ENCODE measurements at places on chromosomes 3 and 15. TPM values are rescaled to one million over a fixed set of nuclear protein-coding genes. Genes with fewer than 3 reads are reported as not detected.

DNA sequence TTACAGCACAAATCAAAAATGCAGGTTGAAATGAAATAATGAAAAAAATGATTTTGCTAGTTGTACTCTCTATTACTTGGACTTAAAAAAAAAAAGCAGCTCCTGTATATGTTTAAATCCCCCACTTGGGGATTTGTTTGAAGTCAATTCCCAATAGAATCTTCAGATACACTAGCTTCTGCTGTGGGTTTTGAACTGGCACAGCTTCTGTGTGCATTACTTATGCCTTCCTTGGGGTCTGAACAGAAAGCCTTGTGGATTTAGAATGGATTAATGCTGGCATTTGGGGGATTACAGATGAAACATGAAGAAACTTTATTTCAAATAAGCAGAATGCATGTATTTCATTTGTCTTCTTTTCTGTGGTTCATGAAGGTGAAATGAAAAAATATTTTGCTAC is 513.2 kb upstream of the TBL1XR1 start:
- H3K4me3 ChIP-seq: no peak overlapping the region
- H3K27ac ChIP-seq: no peak overlapping the region
- no peaks in the 10 kb centered on the region for H3K4me1 ChIP-seq
- no peaks in the 10 kb centered on the region for H3K27me3 ChIP-seq
- no peak for DNase-seq
- no peaks in the 10 kb centered on the region for H3K36me3 ChIP-seq

- peak; percentile 77 for DNase-seq
- H3K36me3 ChIP-seq: no peaks in the 10 kb centered on the region
- H3K4me1 ChIP-seq: peaks cover 59% of the 10 kb centered on the region
- peak overlapping the region; percentile 79 for H3K27ac ChIP-seq
- H3K27me3 ChIP-seq: no peaks in the 10 kb centered on the region
These were observed 61.2 kb downstream of the THBS1 start for GRCh38 chr15:39642011-39642640.

DNA sequence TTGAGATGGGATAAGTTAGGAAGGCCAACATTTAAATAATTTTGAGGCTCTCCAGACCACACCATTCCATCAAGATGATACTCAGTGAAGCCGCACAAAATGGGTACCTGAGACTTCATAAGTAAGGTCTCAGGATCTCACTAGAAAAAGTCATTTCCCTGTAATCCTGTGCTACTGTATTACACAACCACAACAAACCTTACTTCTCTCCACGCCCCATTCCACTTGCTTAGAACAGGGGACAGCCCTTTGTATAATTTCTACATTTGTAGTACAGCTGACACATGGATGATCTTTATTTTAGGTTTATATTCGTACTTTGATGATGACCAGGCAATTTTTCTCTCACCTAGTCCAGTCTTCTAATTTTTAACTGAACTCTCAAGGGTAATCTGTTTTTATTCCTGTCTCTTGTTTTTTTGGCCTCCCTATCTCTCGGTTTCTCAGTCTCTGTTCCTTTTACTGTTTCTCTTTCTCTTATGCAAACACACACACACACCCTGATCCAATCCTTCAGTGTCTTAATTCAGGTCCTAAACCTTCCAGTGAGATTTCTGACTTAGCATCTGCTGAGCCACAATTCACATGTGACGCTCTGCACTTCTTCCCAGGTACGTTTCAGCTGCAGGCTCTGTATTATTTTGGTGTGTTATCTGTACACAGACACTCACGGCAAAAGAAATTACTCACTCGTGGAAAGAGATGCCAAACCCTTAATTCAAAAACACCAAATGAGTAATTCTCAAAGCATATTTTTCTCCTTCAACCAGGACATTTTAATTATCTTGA is 223.2 kb upstream of the THBS1 start:
- peak overlapping the region; percentile 43 for H3K4me3 ChIP-seq
- H3K27ac ChIP-seq: peak overlapping the region; percentile 79
- H3K4me1 ChIP-seq: peaks cover 63% of the 10 kb centered on the region
- H3K36me3 ChIP-seq: no peaks in the 10 kb centered on the region
- DNase-seq: peak; percentile 42

- H3K4me1 ChIP-seq: peaks cover 37% of the 10 kb centered on the region
- no peak for DNase-seq
- no peak overlapping the region for H3K27ac ChIP-seq
- H3K27me3 ChIP-seq: no peaks in the 10 kb centered on the region
- peaks cover 74% of the 10 kb centered on the region for H3K36me3 ChIP-seq
These were observed 55.5 kb downstream of the DLG1 start for GRCh38 chr3:197242784-197243432.

DNA sequence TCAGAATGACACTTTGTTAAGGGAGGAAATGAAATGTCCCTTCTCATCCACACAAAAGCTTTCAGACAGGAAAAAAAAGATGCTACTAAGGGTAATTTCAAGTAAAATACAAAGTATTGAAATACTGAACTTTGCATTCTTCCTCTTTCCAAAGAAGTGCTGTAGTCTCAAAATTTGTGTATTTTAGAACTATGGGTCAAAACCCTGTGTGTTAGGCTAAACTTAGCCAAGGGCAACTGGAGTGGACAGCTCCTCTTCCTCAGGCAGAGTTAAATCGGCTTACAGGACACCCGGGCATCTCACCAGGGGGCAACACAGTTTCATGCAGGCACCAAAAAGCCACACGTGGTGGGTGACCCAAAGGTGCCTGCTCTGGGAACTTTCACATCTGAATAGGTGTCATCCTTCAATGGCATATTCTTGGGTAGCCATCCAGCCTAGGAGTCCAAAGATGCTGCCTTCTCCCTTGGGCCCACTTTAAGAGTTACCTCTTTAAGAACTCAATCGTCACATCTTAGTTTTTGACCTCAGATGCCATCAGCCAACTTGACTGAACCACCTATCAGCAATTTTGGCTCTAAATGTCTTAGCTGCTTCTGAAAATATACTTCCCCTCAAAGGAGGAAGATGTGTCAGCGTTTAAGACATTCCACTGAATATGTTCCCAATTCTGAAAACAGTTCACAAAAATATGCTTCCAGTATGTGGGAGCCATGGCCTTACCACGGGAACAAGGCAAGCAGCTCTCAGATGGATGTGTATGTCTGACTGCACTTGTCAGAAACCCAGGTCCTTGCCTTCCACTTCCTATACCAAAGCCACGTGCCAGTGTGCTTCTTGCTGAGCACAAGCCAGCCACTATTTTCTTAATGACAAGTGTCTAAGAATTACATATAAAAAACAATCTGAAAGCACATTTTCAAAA is 32.2 kb upstream of the MUC13 start:
- no peak overlapping the region for H3K27ac ChIP-seq
- no peaks in the 10 kb centered on the region for H3K27me3 ChIP-seq
- H3K4me3 ChIP-seq: no peak overlapping the region
- DNase-seq: no peak
- peaks cover 20% of the 10 kb centered on the region for H3K36me3 ChIP-seq

DNA sequence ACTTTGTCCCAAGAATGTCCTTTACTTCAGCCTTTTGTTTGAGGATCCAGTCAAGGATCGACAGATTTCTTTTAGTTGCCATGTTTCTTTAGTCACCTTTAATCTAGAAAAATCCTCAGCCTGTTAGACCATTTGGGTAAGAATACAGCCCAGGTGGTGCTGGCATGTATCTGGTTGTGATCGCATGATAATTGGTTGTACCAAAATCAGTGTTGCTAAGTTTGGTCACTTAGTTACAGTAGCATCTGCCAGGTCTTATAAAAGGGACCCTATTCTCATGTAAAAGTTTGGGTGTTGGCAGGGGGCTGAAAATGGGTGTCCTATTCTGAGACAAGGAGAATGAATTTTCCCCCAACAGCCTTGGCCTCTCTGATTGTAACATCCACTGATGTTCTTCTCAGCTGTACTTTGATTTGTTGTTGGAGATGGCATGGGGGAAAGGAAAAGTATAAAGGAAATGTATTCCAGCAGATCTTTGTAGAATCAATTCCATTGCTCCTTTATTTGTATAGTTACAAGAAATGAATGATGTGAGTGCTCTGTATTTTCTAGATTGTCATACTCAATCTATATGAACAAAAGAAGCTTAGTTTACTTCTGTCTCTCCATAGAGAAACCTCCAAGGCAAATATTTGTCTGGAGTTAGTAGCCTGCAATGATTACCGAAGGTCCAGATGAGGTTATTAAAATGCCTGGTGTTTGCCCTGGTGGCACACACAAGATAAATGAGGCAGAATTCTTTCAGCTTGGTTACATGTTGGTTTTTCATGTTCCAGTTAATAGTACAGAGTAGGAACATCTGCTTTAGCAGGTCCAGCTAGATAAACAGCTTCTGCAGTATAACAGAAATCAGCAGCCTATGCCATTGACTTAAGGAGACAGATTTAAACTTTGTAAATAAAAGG is 65.7 kb downstream of the CMTM8 start:
- H3K4me3 ChIP-seq: no peak overlapping the region
- no peaks in the 10 kb centered on the region for H3K4me1 ChIP-seq
- H3K27me3 ChIP-seq: peaks cover 26% of the 10 kb centered on the region
- no peaks in the 10 kb centered on the region for H3K36me3 ChIP-seq
- no peak overlapping the region for H3K27ac ChIP-seq

- DNase-seq: no peak
- peaks cover 20% of the 10 kb centered on the region for H3K36me3 ChIP-seq
- no peaks in the 10 kb centered on the region for H3K27me3 ChIP-seq
- H3K4me1 ChIP-seq: peaks cover 67% of the 10 kb centered on the region
These were observed 268.6 kb upstream of the LRTM1 start for GRCh38 chr3:55196495-55196894.

DNA sequence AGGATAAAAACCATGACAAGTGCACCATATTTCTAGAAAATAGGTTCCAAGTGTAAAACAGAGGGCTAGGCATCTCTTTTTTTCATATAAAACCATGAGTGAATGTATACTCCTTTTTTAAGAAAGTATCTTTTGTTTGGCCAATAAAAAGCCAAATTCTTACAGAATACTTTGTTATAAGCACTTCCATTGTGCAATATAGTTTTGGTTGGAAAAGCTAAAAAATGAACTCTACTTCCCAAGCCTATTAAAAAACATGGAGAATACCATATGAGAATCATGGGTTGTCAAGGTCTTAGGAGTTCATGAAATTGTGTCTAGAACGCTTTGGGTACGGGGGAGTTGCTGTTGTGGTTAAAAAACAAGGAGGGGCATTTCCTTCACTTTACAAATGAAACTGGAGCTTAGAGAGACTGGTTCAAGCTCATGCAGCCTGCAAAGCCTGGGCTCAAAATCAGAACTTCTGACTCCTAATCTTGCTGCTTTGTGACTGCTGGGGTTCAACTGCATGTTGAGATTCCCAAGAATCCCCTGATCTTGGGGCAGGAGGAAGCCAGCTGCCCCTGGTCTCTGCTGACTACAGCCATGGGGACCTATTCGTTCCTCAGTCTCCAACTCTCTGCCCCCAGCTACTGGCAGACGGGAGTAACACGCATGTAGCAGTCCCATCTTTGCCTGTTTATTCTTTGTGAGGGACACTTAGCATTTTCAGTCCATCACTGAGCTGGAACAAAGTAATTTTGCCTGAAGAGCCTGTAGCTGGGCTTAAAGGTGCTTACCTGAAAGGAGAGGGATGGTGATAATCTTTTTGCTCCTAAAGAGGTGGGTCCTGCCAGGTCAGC is 229.1 kb downstream of the CHST2 start:
- peaks cover 4% of the 10 kb centered on the region for H3K27me3 ChIP-seq
- H3K27ac ChIP-seq: no peak overlapping the region
- H3K4me3 ChIP-seq: no peak overlapping the region
- DNase-seq: no peak
- H3K36me3 ChIP-seq: no peaks in the 10 kb centered on the region
- no peaks in the 10 kb centered on the region for H3K4me1 ChIP-seq

- H3K36me3 ChIP-seq: peaks cover 28% of the 10 kb centered on the region
- no peak overlapping the region for H3K27ac ChIP-seq
- H3K4me1 ChIP-seq: no peaks in the 10 kb centered on the region
- H3K27me3 ChIP-seq: no peaks in the 10 kb centered on the region
- no peak for DNase-seq
These were observed 43.2 kb downstream of the SLC6A20 start for GRCh38 chr3:45753095-45753494.

- DNase-seq: peak; percentile 21
- H3K4me1 ChIP-seq: peaks cover 66% of the 10 kb centered on the region
- H3K4me3 ChIP-seq: peak overlapping the region; percentile 31
- peak overlapping the region; percentile 77 for H3K27ac ChIP-seq
- no peaks in the 10 kb centered on the region for H3K36me3 ChIP-seq
These were observed 50.6 kb upstream of the PLXNA1 start for GRCh38 chr3:126932188-126932931.

DNA sequence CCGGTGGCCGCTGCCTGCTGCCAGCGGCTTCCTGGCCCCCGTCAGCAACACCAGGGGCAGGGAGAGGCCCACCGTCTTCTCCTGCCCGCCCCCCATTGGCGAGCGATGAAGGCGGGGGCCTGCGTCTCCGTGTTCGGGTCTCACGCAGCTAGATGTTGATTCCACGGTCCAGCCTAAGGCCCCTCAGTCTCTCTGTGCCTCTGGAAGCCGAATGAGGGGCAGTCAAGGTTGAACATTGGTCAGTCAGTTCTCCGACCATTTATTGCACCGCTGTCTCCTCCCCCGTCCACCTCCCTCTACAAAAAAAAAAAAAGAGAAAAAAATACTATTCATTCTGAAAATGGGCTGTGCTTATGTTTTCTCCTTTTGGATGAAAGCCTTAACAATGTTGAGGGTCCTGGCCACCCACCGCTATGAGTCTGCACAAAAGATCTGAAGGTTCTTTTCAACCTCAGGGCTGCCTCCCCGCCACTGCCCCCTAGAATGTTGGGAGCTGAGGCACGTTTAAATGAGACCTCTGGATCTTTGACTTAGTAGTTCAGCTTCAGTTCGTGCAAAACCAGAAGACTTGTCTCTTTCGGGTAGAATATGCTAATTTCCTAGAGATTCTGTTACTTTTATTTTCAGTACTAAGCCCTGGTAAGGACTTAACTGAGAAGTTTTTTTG is 736 bp downstream of the IREB2 start:
- peaks cover 35% of the 10 kb centered on the region for H3K4me1 ChIP-seq
- no peak for DNase-seq
- H3K27me3 ChIP-seq: peaks cover 2% of the 10 kb centered on the region
- H3K27ac ChIP-seq: peak overlapping the region; percentile 93

GRCh38 chr3:99499235-99500158 is 138.9 kb upstream of the COL8A1 start:
- no peaks in the 10 kb centered on the region for H3K27me3 ChIP-seq
- peaks cover 7% of the 10 kb centered on the region for H3K36me3 ChIP-seq
- peak overlapping the region; percentile 27 for H3K27ac ChIP-seq
- peak; percentile 62 for DNase-seq
- H3K4me3 ChIP-seq: no peak overlapping the region
- H3K4me1 ChIP-seq: peaks cover 47% of the 10 kb centered on the region

GRCh38 chr15:71532994-71533393 is 277.4 kb upstream of the NR2E3 start:
- no peaks in the 10 kb centered on the region for H3K36me3 ChIP-seq
- H3K4me3 ChIP-seq: no peak overlapping the region
- peak; percentile 22 for DNase-seq
- peaks cover 3% of the 10 kb centered on the region for H3K27me3 ChIP-seq
- H3K4me1 ChIP-seq: peaks cover 13% of the 10 kb centered on the region

GRCh38 chr3:52395503-52395865 is 49.4 kb downstream of the SEMA3G start:
- peaks cover 11% of the 10 kb centered on the region for H3K27me3 ChIP-seq
- no peak for DNase-seq
- no peaks in the 10 kb centered on the region for H3K4me1 ChIP-seq
- H3K4me3 ChIP-seq: no peak overlapping the region
- no peak overlapping the region for H3K27ac ChIP-seq
- peaks cover 4% of the 10 kb centered on the region for H3K36me3 ChIP-seq

CCNB2 gene
- 44.0 TPM for total RNA-seq

RASA2 gene
- total RNA-seq: 14.6 TPM

ZNF774 gene
- total RNA-seq: 2.7 TPM

FOXL2 gene
- total RNA-seq: 1.0 TPM

SKOR1 gene
- total RNA-seq: 0.07 TPM

ZNF662 gene
- total RNA-seq: 0.10 TPM

LCTL gene
- 0.17 TPM for total RNA-seq

Measured in HFFc6 (cell line).